ENCODE measurements at places on chromosomes 5 and 9.

DNA sequence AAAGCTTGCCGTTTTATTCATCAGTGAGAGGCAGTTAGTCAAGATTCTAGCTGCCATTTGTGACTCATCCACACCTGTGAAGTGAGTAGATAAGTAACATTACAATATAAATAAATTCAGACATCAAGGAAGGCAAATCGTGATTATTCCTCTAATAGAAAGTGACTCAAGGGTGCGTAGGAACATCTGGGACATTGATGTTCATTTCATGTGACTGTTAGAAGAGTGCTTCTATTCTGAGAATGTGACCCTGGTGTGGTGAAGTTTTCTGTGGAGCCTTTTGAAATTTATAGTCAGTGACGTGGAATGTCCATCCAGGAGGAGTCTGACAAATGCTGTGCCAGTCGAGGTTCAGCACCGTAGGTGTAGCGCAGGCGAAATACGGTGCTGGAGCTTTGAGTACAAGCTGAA, 48.4 kb upstream of the FAM240B start:
- no peak for DNase-seq

DNA sequence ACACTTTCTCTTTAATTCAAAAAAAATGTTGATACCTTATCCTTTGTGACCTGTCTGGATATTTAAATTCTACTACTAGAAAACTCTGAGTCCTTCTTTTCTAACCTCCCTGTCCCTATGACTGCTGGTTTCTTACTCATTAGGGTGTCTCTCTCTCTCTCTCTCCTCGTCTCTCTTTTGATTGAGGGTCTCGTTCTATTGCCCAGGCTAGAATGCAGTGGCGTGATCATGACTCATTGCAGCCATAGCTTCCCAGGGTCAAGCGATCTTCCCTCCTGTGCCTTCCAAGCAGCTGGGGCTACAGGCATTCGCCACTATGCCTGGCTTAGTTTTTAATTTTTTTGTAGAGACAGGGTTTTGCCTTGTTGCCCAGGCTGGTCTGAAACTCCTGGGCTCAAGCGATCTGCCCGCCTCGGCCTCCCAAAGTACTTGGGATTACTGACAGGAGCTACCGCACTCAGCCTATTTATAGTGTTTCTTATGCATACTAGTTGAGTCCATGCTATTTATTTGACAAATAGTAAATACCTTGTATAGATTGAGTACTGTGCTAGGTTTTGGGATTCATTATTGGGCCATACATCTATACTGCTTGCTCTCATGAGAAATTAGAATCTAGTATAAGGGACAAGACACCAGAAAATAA, 61.9 kb downstream of the NSD1 start:
- DNase-seq: no peak

GRCh38 chr9:83699615-83700014, 8.1 kb downstream of the UBQLN1 start:
- DNase-seq: no peak

- no peak for DNase-seq
These were observed 38.7 kb downstream of the JAKMIP2 start for GRCh38 chr5:147743678-147744374.

DNA sequence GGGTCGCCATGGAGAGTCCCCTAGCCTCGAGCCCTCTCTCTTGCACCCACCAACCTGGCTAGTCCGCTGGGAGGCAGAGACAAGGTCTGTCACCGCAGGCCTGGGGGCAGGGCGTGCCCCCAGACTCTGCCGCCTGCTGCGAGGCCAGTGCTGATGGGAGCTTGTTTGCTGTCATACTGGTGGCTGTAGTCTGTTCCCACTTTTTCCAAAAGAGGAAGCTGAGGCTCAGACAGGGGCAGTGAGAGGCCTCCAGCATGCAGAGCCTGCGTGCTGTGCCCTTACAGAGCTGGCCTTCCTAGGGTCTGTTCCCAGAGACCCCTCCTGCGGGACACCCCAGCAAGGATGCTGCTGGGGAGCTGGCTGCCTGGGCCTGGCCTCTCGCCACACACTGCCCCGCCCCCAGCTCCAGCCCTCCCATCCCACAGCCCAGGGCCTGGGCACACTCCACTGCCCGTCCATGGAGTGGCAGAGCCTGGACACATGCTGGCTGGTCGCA, 21.0 kb upstream of the SUSD3 start:
- no peak for DNase-seq

DNA sequence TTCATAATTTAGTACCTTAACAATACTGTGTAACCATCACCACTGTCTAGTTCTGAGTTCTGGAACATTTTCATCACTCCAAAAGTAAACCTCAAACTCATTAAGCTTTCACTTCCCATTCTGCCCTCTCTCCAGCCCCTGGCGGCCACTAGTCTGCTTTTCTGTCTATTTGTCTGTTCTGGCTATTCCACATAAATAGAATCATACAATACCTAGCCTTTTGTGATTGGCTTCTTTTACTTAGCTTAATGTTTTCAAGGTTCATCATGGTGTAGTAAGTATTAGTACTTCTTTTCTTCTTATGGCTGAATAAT, 138.7 kb downstream of the RAPGEF6 start:
- no peak for DNase-seq

- DNase-seq: no peak
These were observed 145.1 kb upstream of the FSTL4 start for GRCh38 chr5:133757396-133757945.

- no peak for DNase-seq
These were observed 395.4 kb upstream of the WWC1 start for GRCh38 chr5:167895899-167896659.

DNA sequence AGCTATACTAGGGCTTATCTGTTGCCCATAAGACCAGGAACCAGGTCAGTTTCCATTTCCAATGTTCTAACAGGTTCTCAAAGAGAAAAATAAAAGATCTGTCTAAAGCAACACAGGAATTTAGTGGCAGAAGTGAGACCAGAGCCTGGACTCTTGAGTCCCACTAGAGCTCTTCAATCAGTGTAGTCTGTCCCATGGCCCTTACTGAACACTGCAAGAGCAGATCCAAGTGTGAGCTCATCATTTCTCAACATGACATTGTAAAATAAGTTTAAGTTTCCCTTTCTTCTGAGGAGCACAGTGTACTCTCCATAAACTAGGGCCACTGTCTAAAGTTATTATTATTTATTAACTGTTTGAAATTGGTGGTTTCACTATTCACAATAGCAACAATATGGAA, 8.6 kb upstream of the PAPPA start:
- no peak for DNase-seq

DNA sequence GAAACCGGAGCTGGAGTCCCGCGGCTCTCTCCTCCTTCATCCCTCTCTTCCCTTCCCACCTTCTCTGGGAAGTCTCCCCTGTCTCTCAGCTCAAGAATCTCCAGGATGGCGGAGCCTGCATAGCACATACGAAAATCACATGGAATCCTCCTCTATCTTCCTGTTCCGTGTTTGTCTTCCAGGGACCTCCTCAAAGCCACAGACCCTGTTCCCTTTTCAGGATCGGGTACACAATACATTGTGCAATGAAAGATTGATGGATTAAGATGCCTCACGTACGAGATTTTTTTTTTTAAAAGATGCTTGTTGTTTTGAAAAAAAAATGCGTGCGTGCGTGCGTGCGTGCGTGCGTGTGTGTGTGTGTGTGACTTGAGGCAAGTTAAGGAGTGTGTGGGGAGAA, 46.6 kb upstream of the OLFM1 start:
- DNase-seq: no peak

DNA sequence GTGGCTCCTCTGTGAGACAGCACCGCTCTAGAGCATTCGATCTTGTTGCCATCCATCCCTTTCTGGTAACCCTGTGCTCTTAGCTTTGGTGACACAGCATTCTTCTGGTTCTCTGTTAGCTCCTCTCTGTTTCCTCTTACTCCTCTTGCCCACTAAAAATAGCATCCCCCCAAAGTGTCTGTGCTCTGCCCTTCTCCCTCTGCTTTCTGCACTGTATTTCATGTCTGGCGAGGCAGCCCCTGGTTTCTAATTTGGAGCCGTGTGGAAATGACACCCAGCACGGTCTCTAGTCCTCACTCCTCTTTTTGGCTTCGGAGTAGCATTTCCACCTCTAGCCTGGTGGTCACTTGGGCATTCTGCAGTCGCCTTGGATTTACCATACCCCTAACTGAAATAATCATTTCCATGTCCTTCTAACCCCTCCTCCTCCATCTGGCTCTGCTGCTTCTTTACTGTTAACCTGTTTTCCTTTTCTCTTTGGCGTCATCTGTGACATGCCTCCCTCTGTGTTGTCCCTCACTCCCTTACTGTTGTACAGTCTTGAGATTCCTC, 23.8 kb downstream of the NPR3 start:
- no peak for DNase-seq

Data from CD8-positive, alpha-beta memory T cell (primary cell).